ENCODE measurements at places on chromosomes 2 and 18.

DNA sequence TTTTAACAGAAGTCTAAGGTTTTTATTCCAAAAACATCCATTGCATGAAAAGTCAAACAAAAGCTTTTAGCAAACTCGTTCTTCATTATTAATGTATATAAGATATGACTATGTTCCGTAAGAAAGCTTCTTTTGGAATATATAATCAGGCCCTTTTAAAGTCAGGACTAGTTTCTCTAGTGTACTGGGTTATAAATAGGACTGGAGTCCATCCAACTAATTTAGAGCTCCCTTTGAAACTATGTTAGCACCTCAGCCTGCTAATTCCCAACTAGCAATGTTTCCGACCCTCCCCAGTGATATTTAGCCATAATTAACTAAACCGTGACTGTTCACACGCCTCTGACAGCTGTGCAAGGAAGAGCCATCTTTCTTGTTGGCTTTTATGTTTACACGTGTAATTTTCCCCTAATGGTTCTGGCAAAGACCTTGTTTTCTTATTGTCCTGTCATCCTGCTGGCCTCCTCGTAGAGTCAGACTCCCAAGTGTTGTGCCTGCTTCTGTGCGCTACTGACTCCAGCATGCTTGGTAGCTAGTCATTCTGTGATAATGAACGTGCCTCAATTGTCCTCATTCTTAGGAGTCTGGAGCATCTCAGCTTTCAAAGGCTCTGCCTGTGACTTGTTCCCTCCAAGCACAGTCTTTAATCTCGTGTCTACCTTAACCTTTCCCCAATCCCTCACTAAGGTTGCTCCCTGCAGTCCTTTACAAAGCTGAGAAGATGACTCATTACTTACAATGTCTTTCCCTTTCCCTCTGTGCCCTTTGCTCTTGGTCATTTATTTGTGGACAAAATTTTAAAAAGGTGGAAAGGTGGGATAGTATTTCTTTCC is 172.2 kb upstream of the RASGRP3 start:
- DNase-seq: no peak

DNA sequence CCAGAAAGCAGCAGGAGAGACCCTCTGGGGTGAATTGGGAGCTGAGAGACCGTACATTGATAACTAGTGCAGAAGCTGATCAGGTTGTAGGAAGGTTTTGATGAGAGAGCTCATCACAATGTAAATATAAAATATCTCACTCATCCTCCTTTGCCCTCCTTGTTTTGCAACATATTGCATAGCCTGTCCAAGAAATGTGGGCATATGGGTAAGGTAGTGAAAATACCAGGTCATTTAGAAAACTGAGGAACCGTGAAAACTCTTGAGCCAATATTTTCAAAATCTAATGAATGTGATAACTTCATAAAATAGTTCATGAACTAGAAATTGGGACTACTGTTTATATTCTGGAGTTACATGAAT is 31.4 kb downstream of the C18orf54 start:
- DNase-seq: no peak

DNA sequence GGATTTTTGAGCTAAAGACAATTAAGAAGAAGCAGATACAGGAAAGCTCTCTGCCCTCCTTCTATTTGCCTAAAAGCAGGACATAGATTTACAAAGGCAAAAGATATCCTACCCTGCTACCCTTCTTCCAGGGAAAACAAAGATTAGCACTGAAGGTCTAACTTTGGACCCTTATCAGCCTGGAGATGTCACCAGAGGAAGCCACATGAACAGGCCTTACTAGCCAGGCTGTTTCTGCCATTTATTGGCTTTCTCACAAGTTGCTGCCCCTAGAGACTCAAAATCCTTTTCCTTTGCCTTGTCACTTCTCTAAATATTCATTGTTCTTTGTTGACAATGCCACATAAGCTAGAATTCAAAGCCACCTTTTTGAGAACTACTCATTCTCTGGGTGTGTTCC is 147.3 kb downstream of the B3GNT2 start:
- no peak for DNase-seq

DNA sequence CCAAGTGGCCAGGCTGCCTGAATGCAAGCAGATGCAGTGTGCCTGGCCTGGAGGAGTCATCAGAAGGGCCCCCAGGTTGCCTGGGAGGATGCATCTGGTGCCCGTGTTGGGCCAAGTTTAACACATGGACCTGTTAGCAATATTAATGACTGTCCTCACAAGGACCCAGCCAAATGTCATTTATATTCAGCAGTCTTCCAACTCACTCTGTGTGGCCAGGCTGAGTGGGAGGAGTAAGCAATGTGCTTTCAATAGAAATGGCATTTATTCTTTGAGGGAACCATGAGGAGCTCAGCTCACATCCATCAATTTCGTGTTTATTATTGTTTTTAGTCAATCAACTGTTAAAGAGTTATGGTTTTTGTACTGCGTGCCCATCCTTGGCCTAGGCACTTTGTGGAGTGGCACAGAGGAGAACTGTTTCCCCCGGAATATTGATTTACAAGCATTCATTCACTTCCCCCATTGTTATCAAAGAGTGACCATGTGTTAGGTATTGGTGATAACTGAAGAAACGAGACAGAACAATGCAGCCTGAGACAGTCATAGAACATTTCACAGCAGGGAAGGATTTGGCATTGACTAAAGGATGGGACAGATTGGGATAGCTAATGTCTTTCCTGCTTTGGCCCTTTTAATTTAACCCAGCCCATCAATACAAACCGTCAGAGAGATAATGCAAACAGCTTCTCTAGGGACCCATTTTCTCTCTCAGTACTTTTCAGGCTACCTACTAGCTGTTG is 725.2 kb downstream of the TSN start:
- no peak for DNase-seq

DNA sequence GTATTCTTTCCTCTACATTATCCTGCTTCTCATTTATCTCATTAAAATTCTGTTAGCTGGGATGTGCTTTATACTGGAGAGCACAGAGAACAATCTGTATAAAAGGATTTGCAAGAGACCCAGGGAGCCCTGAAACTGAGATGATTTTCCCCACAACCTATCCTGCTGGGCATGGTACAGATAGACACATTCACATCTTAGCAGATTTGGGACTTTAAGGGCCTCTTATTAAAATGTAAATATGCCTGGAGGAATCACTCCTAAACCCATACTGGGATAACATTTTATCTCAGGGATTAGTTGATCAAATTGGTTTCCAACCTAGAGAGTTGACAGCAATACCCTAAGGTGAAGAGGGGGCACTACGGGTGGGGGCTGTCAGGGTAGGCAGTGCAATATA is 45.5 kb downstream of the AOX1 start:
- DNase-seq: no peak

GRCh38 chr2:242044313-242044590 is 174.7 kb downstream of the RTP5 start:
- no peak for DNase-seq

- no peak for DNase-seq
Observed at GRCh38 chr18:62957885-62958472, 242.6 kb downstream of the PHLPP1 start.
